GM13976 (cell line): ENCODE measurements at places on chromosomes 2 and 18.
A peak's percentile ranks its signal among the peaks of the same experiment; 100 is the strongest.

DNA sequence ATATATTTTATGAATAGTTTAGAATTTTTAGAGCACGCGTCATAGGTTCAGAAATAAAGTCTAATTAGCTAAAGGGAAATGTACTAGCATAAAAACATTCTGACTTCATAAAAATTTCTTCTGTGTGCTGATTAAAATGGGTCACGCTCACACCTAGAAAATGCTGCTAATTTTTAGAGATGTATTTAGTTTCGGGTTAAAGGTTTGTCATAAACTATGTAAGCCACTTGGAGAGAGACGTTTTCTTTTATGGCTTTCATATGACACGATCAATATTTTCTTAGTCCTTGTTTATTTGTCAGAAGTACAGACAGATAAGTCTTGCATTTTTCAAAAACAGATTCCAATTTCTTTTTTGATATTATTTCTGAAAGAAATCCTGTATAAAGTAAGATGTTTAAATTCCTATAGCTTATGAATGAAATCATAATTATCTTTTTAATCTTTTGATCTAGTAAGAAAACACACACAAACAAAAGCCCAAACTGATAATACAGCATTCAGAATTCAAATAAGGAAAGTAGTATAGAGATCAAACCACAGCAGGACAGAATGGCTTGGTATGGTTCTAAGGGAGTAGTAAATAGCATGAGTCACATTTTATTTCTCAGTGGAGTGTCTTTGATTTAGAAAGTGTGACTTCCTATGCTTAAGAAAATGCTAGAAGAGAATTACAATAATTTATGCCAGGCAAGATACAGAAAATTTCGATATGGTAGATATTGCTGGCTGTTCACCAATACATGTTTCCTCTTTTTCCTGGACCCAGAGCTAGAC, 236.6 kb downstream of the GPD2 start:
- no peak for DNase-seq

GRCh38 chr2:28751252-28751955, at the start of gene PPP1CB:
Gene PPP1CB, plus strand, starts transcription at chr2:28751830. Its CDS starts 295 bp downstream, at chr2:28752125.
- peak; percentile 93 for DNase-seq

- peak; percentile 87 for DNase-seq
These were observed 39.0 kb downstream of the COA5 start for GRCh38 chr2:98569197-98569793.

DNA sequence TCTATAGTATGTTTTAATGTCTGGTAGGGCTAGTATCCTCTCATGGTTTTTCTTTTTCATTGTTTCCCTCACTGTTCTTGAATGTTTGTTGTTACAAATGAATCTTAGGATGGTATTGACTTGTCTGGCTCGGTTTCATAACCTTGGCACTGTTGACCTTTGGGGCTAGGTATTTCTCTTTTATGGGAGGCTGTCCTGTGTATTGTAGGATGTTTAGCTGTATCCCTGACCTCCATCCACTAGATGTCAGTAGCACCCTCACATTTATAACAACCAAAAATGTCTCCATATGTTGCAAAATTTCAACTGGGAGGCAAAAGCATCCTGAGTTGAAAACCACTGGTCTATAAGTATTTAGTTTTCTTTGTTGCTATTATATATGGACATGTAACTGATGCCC, 7.0 kb upstream of the AOX1 start:
- DNase-seq: no peak

DNA sequence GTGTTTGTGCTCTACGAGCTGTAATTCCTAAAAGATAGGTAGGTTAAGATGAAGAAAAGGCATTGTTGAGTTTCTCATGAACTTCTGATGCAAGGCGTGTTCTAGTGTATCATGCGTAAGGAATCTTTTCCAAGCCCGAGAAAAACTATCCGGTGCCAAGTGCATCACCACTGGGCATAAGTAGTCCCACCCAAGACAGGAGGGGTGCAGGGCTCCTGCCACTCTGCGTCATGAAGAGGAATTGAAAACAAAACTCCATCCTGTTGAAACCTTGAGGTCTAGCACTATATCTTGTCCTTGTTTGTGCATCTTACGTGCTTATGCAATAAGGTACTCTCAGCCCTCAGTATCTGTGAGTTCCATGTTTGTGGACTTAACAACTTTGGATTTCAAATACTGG, 45.7 kb downstream of the RAB31 start:
- DNase-seq: no peak

GRCh38 chr2:19127616-19128015, 230.8 kb downstream of the OSR1 start:
- no peak for DNase-seq

- no peak for DNase-seq
These were observed 42.4 kb downstream of the ITGB1BP1 start for GRCh38 chr2:9380702-9381628.

GRCh38 chr2:231612109-231612455, 19.4 kb downstream of the TEX44 start:
- DNase-seq: no peak

DNA sequence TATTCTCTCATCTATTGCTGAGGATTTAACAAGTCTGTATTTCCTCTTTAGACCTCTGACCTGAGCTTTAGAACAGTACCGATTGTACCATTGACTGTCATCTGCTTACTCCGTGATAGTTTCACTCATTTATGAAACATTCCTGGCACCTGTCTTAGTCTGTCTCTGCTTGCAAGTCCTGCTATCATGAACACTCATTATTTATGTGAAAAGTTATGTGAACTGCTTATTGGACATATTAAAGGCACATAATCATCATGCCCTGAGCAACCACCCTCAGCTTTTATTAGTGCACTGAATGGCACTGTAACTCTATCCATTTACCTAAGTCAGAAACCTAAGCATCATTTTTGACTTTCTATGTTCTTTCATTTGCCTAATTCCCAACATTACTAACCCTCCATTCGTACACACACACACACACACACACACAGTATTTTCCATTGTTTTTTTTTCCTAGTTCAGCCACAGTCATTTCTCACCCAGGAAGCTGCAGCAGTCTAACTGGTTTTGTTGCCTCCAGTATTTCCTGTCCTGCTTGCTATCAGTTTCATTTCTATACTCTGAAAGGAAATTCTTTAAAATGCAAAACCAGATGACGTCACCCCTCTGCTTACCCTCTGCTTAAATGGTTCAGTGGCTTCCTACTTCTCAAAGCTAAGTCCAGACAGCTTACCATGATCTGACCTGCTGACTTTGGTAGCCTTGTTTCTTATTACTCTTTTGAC, 146.1 kb downstream of the HAUS1 start:
- peak; percentile 82 for DNase-seq

GRCh38 chr2:197238043-197238365, 72.6 kb downstream of the ANKRD44 start:
- peak; percentile 36 for DNase-seq

DNA sequence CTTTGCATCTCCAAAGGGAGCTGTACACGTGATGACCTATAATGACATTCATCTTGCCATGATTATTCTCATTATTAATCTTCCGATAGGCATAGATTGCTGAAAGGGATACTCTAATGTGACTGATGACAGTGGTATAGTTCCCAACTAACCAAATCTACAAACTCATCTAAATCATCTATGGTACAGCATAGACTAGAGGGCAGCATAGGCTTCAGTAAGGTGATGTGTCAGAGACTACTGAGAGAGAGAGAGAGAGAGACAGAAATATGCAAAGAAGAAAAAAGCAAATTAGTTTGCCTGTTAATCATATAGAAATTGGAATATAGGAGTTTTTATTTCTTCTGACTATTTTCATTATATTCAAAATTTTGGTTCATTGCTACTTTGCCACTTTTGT, 89.3 kb downstream of the CSRNP3 start:
- DNase-seq: no peak

DNA sequence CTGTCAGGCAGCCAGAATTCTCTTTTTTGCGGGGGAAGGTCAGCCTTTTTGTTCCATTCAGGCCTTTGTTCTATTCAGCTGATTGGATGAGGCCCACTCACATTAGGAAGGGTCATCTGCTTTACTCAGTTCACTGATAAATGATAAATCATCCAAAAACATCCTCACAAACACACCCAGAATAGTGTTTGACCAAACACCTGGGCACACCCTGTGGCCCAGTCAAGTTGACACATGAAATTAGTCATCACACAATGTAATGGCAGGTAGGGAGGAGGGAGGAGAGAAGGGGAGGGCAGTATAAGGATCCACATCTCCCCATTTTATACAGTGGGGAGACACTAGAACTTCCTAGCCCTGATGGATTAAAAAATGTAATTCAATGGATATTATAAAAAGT, 8.3 kb upstream of the RMC1 start:
- DNase-seq: no peak

GRCh38 chr2:46471-47345, at the start of gene FAM110C:
Gene FAM110C, minus strand, starts transcription at chr2:46505. Its CDS starts 120 bp downstream, at chr2:46385.
- no peak for DNase-seq

DNA sequence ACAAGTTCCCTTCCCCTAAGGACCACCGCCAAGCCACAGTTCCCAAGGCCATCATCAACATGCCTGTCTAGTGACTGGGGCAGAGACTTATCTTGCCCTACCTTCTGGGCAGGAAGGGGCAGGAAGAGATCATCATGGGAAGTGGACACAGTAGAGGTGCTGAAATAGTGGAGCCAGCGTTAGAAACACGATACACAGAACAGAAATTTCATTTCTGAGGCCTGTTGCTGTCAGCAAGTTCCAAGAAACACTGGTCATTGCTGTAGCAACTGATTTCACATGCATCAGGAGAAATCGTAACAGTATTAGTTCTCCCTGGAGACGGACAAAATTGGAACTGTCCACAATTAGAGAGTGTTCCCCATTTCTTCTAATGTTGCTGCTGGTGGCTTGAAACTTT, 83.0 kb downstream of the COLEC12 start:
- DNase-seq: no peak

- DNase-seq: no peak
These were observed 1303.8 kb upstream of the NRXN1 start for GRCh38 chr2:52335727-52336126.

DNA sequence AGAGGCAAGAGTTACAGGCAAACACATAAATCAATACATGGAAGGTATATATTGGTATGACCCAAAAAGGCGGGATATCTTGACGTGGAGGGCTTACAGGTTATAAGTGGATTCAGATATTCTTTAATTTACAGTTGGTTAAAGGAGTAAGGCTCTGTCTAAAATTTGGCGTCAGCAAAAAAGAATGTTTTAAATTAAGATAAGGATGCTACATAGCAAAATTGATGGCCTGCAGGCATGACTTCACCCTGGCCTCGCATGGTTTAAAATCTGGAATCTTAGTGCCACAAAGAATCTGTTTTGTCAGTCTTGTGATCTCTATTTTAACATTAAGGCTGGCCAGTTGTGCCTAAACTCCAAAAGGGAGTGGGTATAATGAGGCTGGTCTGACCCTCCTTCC, 58.4 kb upstream of the REL start:
- no peak for DNase-seq

DNA sequence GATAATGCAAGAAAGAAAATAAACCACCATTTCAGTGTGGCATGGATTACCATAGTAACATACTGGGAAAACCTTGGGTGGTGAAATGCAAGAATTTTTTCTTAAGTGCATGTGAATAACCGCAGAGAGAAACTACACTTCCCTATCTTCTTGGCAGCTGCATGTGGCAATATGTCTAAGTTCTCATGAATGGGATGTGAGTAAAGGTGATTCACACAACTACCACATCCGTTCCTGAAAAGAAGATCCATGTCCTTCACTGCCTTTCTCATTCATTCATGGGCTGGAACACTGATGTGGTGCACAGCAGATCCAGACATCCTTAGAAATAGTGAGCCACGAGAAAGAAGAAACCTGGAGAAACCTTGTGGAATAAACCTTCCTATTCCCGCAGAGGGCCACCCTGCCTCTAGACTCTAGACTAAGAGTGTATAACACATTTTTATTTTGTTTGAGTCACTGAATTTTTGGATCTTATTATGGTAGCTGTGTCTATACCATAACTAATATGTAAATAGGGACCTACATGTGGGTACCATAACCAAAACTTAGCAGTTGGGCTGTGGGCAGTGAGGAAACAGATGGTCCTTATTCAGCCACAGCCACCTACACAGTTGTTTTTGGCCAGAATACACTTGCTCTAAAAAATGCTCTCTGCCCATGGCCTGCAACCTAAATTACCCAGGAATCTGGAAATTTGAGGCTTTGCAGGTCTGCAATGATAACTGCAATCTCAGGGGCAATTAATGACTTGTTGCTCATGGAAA, 573.3 kb downstream of the LRP1B start:
- DNase-seq: no peak

GRCh38 chr18:51151568-51152511, 45.6 kb downstream of the MEX3C start:
- DNase-seq: peak; percentile 74

DNA sequence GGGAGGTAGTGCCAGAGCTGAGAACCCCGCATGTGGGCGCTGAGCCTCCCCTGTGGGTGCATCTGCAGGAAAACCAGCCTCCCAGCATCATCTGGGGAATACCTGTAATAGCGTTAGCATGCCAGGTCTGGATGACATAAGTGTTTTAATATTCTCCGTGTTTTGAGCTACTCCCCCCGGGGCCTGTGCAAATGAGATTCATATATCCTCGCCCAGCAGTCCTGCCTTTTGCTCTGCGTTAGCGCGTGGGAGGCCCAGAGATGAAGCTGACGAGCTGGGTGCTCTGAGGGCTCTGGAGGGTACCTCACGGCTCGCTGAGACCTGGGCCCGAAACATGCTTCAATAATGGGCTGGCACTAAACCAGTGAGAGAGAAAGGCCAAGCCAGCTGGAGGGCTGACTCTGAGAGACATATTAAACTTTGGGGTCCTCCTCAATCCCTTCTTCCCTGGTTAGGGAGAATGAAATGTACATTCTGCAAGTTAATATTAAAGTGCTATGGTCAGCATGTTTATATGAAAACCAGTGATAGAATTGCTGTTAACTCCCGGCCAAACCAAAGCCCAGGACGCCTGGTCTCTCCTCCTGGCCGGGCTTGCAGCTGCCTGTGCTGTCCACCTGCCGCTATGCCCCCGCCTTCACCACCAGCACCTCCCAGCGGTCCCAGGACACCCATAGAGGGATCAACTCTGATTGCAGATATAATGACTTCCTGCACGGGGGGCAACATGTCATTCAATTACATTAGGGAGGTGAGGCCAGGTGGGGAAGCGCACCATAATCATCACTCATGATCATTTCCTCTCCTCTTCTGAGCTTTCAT, 77.0 kb downstream of the EDAR start:
- no peak for DNase-seq

DNA sequence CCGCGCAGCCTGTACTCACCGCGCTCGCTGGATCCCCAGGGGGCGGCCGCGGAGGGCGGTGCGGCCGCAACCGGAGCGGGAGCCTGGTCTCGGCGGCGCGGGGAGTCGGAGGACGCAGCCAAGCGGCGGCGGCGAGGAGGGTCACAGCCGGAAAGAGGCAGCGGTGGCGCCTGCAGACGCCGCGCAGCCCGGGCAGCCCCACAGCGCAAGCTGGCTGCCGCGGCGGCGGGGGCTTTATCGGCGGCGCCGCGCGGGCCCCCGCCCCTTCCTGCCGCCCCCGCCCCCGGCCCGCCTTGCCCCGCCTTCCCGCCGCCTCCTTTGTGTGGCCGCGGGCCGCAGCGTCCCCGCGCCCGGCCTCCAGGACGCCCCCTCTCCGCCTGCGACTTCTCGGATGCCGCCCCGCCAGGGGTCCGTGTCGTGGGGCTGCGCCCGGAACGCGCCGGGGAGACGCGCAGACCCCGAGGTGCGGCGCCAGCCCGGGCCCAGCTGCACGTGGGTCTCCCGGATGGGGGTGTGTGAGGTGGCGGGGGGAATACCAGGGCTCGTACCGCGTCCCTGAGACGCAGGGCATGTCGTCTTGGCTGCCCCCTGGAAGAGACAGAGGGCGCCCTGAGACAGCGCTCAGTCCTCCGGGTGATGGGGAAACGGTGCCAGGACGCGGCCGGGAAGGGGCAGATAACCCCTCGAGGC, at the start of gene SERPINE2:
Gene SERPINE2, minus strand, starts transcription at position 207 of the 690 bp plus-strand sequence. CDS start 37,386 bp downstream, outside the sequence.
- DNase-seq: peak; percentile 72

GRCh38 chr18:9539283-9539682, 64.0 kb downstream of the RALBP1 start:
- no peak for DNase-seq

- no peak for DNase-seq
These were observed 360.5 kb upstream of the NT5C1B start for GRCh38 chr2:18949871-18950270.
